ENCODE measurements at places on chromosomes 12 and 14. TPM values are rescaled to one million over a fixed set of nuclear protein-coding genes. Genes with fewer than 3 reads are reported as not detected.

GRCh38 chr12:76195920-76196319 lies 111.4 kb upstream of the NAP1L1 start:
- DNase-seq: no peak
- H3K27ac ChIP-seq: no peak overlapping the region
- no peak overlapping the region for H3K4me3 ChIP-seq
- no peaks in the 10 kb centered on the region for H3K27me3 ChIP-seq
- no peaks in the 10 kb centered on the region for H3K4me1 ChIP-seq

DNA sequence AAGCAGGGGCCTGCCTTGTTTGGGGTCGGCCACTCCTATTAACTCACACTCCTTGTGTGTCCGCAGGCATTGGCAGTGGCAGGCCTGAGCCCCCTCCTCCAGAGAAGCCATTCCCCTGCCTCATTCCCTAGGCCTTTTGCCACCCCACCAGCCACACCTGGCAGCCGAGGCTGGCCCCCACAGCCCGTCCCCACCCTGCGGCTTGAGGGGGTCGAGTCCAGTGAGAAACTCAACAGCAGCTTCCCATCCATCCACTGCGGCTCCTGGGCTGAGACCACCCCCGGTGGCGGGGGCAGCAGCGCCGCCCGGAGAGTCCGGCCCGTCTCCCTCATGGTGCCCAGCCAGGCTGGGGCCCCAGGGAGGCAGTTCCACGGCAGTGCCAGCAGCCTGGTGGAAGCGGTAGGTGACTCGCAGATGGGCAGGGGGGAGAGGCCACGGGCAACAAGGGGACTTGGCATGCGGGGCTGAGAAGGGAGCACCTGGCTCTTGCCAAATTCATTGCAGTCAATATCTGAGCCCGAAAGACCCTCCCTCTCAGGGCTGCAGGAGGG lies 106.3 kb upstream of the FKBP4 start:
- H3K27ac ChIP-seq: no peak overlapping the region
- H3K4me3 ChIP-seq: peak overlapping the region; percentile 63
- H3K36me3 ChIP-seq: no peaks in the 10 kb centered on the region
- DNase-seq: no peak
- peaks cover 27% of the 10 kb centered on the region for H3K4me1 ChIP-seq

CYP46A1 gene
- 3.0 TPM for total RNA-seq

GRCh38 chr12:88993651-88994050 lies 358.6 kb downstream of the DUSP6 start:
- H3K36me3 ChIP-seq: no peaks in the 10 kb centered on the region
- H3K27ac ChIP-seq: no peak overlapping the region
- no peak for DNase-seq
- no peaks in the 10 kb centered on the region for H3K4me1 ChIP-seq
- H3K4me3 ChIP-seq: no peak overlapping the region

KLRD1 gene
- not detected for total RNA-seq

GRCh38 chr12:40104461-40105264 lies 1.2 kb downstream of the SLC2A13 start:
- H3K27me3 ChIP-seq: no peaks in the 10 kb centered on the region
- DNase-seq: no peak
- H3K36me3 ChIP-seq: no peaks in the 10 kb centered on the region
- peaks cover 48% of the 10 kb centered on the region for H3K4me1 ChIP-seq

KRT3 gene
- not detected for total RNA-seq

GRCh38 chr12:78118036-78118435 lies 287.3 kb downstream of the NAV3 start:
- H3K36me3 ChIP-seq: peaks cover 8% of the 10 kb centered on the region
- DNase-seq: no peak
- H3K4me3 ChIP-seq: no peak overlapping the region
- H3K27ac ChIP-seq: no peak overlapping the region
